ENCODE measurements at places on chromosomes 2 and 18.

GRCh38 chr2:6325616-6326015 is 540.1 kb downstream of the CMPK2 start:
- no peak for DNase-seq

GRCh38 chr18:56458770-56459712 is 179.4 kb downstream of the TXNL1 start:
- no peak for DNase-seq

DNA sequence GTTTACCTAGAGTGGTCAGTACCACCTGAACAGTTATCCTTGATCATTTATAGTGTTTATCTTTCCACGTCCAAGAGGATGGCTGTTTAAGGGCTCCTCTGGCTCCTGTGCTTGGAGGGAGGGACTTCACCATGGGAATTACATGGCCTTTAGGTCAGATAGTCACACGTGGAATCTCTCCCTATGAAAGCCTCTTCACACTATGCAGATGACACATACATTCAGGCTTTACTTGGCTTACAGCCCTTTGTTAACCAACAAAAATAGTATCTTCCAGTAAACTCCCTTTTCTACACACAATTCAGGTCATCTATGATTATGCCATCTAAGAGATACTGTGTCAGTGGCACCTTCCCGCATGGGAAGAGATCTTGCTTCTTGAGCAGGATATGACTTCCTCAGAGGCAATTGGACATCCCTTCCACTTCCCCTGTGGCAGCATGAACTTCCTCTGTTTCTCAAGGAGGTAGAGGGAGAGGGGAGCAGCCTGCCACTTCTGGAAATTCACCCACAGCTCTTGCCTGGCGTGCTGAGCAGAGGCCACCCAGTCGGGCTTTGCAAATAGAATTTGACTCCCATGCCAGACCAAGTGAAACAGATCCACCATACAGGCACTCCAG is 53.5 kb downstream of the COLEC12 start:
- DNase-seq: no peak

GRCh38 chr2:190407662-190408537 is at the start of gene MFSD6:
Gene MFSD6 (plus strand): TSS chr2:190408355. CDS start chr2:190436030, 27,675 bp downstream.
- peak; percentile 44 for DNase-seq

- no peak for DNase-seq
Measured at GRCh38 chr2:176978921-176979320, 233.7 kb upstream of the HNRNPA3 start.

- DNase-seq: peak; percentile 12
Measured at GRCh38 chr2:39202639-39203369, 41.0 kb downstream of the CDKL4 start.

GRCh38 chr2:180314086-180314485 is 307.0 kb upstream of the CWC22 start:
- DNase-seq: no peak

DNA sequence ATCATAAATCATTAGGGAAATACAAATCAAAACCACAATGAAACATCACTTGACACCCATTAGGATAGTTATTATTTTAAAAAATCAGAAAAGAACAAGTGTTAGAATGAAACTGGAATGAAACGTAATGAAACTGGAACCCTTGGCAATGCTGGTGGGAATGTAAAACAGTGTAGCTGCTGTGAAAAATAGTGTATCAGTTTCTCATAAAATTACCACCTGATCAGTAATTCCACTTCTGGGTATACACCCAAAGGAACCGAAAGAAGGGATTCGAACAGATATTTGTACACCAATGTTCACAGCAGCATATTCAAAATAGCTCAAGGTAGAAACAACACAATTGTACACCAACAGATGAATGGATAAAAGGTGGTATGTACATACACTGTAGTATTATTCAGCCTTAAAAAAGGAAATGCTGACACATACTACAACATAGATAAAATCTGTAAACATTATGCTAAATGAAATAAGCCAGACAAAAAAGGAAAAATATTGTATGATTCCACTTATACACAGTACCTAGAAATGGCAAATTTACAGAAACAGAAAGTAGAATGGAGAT is 27.0 kb downstream of the ROCK1 start:
- no peak for DNase-seq

- DNase-seq: no peak
Measured at GRCh38 chr2:75764611-75765010, 53.9 kb upstream of the GCFC2 start.

GRCh38 chr2:127563458-127564428 is 28.3 kb downstream of the MYO7B start:
- peak; percentile 22 for DNase-seq

DNA sequence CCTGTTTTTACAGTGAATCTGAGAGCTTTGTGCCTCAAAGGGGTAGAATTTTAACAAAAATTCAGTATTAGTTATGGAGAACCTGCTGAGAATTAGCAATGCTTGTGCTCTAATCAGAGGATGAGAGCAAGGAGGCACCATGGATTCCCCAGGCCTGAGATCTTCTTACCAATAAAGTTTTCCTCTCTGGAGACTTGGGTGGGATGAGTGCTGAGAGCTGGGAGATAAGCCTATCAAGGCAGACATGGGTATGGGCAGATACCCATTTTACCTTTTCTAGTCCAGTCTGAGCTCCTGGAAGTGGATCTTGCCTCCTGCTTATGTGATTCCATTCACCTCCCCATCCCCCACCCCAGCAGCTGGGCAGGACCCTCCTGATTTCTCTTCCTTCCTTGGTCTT is 53.9 kb downstream of the BMP10 start:
- no peak for DNase-seq

DNA sequence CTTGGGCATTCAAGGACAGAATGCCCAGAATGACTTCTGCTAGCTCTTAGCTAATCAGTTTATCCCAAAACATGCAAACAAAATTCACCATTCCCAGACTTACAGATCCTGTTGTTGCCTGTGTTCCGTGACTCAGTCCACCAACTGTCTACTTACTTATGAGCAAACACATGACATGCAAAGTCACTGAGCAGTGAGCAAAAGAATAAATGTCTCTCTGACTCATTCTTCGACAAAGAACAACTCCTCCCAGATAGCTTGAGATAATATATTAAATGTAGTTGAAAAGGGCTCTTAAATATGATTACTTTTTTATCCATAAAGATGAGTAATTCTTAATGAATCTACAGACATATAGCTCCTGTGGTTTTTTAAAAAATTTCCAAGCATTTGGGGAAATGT is 9.0 kb upstream of the CREG2 start:
- DNase-seq: no peak

GRCh38 chr18:62771494-62772270 is 56.3 kb downstream of the PHLPP1 start:
- DNase-seq: no peak

DNA sequence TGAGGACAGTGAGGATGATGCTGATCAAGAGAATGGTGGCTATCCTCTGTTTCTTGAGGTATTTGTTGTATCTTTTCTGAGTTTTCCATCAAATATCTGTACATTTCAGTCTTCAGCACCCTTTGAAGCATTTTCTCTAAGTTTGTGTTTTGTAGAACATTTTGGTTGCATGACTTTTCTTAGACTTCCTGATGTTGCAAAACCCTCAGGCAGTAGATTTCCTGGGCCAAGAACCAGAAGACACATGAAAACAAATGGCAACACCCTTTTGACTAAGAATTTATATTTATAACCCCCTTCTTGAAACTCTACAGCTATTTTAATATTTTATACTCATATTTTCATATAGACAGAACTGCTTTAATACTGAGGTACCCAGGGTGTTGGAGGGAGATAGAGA is 16.2 kb downstream of the HNMT start:
- DNase-seq: peak; percentile 25

GRCh38 chr2:57181315-57182038 is 865.1 kb upstream of the VRK2 start:
- DNase-seq: no peak

- DNase-seq: peak; percentile 52
Measured at GRCh38 chr2:84894758-84895520, 10.5 kb upstream of the TMSB10 start.

DNA sequence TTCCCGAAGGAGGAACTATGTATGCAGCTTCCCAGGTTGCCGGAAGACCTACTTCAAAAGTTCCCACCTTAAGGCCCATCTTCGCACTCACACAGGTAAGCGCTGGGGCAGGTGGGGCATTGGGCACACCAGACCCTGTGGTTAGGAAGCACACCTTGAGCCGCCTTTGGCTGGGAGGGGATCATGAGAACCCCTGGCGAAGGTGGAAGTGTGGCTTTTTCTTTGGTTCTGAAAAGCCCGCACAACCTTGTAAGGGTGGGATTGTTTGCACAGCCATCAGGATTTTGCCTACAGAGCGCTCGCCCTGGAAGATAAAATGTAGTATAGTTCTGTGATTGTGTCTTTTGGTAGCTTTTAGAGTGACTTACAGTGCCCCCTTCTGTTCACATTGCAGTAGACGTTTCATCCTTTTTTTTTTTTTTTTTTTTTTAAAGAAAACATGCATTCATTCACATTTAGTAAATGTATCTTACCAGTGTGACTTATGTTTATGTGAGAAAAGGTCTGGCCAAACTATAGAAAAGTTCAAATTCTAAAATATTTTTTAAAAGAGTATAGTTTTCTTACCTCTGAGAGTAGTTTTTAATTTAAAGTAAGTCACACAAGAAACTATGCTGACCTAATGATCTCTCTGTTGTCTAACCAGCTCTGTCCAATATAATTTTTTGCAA is 5.3 kb downstream of the KLF11 start:
- DNase-seq: peak; percentile 70

DNA sequence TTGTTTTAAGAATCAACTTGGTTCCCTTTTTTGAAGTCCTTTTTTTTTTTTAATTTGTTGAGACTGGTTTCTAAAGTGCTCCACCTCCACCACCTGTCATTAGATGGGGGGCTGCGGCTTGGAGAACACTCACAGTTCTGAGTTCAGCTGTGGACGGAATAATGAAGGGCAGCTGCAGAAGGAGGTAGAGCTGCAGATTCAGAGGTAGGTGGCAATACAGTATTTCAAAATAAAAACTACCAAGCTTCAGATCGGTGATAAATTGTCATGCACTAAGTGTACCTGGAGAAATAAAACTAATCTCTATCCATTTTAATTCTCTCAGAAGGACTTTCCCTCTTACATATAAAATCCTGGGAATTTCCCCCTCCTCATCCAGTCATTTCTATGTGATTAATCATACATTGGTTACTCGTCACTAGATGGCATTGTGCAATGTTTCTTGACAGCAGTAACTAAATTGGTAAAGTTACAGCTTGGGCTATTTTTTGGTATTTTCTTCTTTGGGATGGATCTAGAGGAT is 81.1 kb upstream of the SLC39A10 start:
- peak; percentile 66 for DNase-seq

GRCh38 chr2:106882673-106883072 is 3.3 kb downstream of the ST6GAL2 start:
- DNase-seq: no peak

DNA sequence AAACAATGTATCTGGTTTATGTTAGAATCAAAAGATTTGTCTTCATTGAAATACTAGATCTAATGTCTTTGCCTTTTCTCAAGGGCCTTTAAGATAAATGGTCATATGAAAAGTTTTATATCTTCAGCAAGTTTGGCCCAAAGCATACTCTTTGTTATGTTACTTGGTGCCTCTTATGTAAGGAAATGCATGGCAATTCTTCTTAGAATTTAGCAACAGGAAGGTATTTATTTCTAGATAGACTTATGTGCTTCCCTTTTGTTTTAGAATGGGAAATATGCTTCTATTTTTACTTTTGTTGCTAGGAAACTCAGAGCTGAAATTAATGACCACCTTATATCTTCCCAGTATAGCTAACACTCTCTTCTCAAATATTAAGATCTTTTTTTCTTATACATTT is 117.4 kb upstream of the DLX2 start:
- DNase-seq: no peak

DNA sequence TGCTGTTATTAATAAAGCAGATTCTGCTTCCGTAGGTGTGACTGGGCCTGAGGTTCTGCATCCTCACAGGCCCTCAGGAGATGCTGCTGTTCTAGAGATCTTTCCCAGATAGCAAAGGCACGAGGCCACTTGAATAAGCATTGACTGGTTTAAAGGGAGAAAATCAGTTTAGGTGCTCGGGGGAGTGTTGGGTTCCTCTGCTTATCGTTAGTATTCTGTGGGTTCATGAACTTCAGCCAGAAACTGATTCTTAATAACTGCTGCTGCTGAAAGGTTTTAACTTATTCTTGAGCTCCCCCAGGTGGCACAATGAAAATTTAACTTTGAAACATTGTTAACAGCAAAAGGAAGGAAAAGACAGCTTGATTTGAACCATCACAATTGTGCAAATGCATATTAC is 56.9 kb downstream of the ITGA6 start:
- peak; percentile 60 for DNase-seq

DNA sequence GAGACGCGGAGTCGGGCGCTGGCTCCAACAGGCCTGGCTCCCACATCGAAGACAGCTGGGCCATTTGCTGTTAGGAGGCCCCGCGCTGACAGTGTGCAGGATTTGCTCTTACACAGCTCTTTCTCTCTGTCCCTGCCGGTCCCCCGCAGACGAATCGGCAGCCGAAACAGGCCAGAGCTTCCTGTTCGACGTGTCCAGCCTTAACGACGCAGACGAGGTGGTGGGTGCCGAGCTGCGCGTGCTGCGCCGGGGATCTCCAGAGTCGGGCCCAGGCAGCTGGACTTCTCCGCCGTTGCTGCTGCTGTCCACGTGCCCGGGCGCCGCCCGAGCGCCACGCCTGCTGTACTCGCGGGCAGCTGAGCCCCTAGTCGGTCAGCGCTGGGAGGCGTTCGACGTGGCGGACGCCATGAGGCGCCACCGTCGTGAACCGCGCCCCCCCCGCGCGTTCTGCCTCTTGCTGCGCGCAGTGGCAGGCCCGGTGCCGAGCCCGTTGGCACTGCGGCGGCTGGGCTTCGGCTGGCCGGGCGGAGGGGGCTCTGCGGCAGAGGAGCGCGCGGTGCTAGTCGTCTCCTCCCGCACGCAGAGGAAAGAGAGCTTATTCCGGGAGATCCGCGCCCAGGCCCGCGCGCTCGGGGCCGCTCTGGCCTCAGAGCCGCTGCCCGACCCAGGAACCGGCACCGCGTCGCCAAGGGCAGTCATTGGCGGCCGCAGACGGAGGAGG is 3.5 kb downstream of the GDF7 start:
- no peak for DNase-seq

DNA sequence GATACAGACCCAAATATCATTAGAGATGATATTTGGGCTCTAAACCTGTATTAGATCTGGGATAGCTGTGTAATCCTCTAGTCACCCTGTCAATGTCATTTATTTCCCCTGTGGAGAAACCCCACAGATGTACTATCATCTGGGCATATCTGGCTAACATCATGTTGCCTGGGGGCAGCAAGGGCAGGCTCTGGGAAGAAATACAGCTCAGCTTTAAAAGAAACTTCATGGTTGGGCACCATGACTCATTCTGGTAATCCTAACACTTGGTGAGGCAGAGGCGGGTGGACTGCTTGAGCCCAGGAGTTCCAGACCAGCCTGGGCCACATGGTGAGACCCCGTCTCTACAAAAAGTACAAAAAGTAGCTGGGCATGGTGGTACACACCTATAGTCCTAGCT is 282.5 kb downstream of the SLC8A1 start:
- no peak for DNase-seq

DNA sequence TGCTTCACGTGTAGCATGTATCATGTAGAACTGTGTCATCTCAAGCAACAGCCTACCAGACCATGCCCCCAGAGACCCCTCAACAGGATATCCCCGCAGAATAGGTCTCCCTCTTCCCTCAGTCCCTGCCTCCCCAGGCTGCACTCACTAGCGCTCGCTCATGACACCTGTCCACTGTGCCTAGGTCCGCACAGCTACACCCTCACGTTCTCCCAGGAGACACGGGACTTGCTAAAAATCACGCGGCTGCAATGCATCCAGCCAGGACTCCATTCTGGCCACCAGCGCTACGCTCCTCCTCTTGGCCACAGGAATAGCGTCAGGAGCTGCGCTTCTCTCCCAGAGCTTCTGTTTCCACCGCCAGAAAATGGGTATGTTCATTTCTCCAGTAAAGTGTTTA is 2.5 kb downstream of the PXDN start:
- no peak for DNase-seq

GRCh38 chr2:143169105-143169504 is 39.9 kb downstream of the ARHGAP15 start:
- DNase-seq: no peak

Measured in NB4 (cell line).